Endothelial cell (in vitro differentiated cells): ENCODE measurements at places on chromosomes 7 and 10.
A peak's percentile ranks its signal among the peaks of the same experiment; 100 is the strongest.

- DNase-seq: no peak
These were observed 564.5 kb upstream of the IGFBP3 start for GRCh38 chr7:46485481-46486065.

GRCh38 chr10:64277536-64277935 is 756.3 kb downstream of the REEP3 start:
- no peak for DNase-seq

DNA sequence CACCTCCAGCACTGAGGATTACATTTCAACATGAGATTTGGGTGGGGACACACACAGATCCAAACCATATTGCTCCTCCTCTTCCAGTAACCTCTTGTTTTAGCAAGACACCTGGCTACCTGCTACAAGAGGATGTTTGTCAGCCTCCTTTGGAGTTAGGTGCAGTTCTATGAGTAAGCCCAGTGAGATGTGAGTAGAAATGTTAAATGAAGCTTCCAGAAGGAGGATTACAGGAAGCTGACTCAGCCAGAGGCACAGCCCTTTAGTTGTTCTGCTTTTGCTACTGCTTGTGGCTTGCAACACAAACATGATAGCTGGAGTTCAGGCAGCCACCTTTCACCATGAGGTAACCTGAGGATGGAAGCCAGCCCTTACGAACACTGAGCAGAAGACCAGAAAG is 382.7 kb upstream of the RNF32 start:
- DNase-seq: no peak

DNA sequence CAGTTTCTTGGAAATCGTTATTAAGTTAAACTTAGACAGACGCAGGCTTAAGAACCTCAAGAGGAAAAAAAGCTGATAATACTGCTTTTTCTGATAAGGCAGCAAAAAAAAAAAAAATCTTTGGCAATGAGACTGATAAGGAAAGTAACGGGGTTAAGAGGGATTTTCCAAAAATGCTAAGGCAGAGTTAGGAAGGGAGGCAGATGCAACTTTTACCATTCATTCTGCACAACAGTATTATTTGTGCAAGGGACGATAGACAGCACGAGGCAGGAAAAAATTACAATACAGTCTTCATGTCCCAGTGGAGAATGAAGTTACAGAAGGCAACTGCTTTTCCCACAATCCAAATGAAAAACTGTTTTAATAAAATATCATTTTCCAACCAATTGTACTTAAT is 194.0 kb downstream of the DOCK4 start:
- DNase-seq: no peak

DNA sequence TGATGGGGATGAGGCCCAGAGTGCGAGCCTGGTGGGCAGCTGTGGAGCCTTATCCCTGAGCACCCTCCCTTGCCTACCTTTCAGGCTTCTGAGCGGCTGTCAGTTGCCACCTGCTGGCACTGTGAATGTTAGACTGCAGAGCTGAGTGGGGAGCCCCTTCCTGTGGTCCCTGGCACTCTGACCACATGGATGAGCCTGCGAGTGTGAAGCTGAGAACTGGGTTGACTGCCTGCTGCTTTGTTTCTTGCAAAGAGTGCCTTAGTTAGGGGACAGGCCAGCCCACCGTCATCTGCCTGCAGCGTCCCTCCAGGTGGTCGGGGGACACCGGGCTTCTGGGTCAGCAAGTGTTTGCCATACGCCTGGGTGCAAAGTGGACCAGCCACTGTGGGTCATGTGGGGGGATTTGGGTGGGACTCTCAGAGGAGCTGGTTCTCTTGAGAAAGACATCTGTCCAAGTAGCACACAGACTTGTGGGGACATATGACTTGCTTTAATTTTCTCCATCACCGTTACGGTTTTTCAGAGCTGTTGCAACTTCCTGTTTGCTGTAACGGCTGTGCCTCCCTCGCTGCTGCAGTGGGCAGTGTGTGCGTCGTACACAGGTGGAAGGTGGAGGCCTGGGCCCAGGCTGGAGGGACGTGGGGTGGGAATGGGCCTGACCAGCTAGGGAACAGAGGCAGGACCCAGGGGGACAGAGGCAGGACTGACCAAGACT is 13.7 kb downstream of the INPP5A start:
- DNase-seq: no peak

DNA sequence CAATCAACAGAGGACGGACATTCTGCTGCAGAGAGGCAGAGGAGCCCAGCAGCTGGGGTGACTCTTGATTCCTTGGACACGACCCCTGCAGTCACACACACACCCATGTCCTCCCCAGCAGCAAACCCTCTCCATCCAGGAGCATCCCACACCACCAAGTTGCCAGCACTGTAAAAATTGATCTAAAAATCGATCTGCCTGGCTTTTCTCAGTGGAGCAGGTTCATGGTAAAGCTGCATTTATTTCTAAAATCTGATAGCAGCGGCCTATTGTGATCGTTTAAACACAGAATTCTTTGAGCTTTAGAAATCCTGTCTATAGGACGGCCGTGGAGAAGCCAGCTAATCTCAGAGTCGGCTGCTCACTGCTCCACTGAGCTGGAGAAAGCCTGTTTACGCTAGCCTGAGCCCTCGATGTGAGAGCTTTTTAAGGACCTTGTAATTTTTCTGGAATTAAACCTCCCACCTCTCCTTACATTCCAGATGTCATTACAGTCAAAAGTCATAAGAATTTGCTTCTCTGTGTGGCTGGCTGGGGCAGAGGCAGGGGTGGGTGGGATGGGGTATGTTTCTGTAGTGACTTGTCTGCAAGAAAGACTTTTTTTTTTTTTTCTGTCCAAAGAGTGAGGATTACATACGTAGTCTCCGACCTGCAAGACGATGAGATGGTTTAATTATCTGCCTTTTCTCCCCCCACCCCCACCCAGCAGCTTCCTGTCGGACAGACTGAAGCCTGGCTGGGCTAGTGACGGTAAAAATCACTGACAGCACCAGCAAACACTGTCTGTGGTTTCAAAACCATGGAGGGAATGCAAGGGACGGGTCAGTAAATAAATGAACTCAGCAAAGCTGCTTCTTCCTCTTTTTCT is 31.6 kb downstream of the TRIM8 start:
- no peak for DNase-seq

GRCh38 chr10:45558425-45558824 is 114.1 kb downstream of the ZFAND4 start:
- no peak for DNase-seq

- DNase-seq: no peak
These were observed 117.6 kb downstream of the PLCE1 start for GRCh38 chr10:94111367-94111766.

- DNase-seq: no peak
These were observed 12.5 kb upstream of the CDK13 start for GRCh38 chr7:39937366-39938153.

- no peak for DNase-seq
These were observed 10.7 kb downstream of the PTF1A start for GRCh38 chr10:23202779-23203178.

DNA sequence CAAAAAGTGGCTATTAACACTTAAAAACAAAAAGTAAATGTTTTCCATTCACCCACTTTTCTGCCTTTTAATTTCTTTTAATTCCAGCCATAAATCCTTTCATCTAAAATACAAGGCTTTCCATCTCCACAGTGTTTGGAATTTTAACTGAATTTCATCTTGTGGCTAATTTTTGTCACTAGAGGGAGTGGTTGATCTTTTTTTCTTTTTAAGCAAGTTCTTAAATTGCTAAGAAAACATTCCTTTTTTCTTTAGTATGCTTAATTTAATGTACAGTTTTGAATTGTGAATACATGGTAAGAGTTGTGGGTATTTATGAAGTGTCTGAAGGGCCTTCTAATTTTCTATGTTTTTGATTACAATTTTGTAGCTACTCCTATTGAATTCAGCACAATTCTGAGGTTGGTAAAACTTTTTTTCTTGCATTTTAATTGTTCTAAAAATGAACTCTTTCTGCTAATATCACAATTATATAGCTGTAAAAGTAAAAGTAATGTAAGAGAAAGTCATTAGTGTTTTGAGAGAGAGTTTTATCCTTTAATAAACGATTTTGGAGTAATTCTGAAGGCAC is 54.9 kb upstream of the ANK3 start:
- DNase-seq: no peak

- DNase-seq: no peak
These were observed 154.0 kb downstream of the CAMK1D start for GRCh38 chr10:12503311-12503710.

GRCh38 chr7:19958309-19958896 is 185.0 kb upstream of the TMEM196 start:
- DNase-seq: no peak

- DNase-seq: peak; percentile 56
These were observed 819 bp downstream of the HYCC1 start for GRCh38 chr7:23012908-23013714.

DNA sequence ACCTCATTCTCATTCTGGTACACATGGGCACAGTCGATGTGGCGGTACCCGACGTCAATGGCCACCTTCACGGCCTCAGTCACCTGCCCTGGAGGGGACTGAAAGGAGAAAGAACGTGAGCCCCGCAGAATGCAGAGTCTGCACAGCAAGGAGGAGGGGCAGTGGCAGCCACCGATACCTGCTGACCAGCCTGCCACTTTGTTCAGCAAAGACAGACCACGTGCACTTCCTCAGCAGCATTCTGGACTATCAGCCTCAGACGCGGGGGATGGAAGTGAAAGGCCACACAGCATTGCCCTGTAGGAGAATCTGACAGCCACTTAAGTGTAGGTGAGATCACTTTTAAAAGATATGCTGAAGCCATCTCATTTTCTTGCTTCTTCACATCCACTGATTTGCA is 7.2 kb downstream of the AKR1B1 start:
- no peak for DNase-seq

GRCh38 chr10:117533507-117534281 is 8.9 kb upstream of the EMX2 start:
- no peak for DNase-seq

DNA sequence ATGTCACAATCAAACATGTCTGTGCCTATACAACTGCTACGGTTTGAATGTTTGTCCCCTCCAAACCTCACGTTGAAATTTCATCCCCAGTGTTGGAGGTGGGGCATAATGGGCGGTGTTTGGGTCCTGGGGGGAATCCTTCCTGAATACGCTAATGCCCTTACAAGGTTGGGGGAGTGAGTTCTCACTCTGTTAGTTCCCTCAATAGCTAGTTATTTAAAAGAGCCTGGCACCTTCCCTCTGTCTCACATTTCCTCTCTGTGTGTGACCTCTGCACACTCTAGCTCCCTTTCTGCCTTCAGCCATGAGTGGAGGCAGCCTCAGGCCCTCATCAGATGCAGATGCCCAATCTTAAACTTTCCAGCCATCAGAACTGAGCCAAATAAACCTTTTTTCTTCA is 129.5 kb downstream of the GRM8 start:
- DNase-seq: no peak

DNA sequence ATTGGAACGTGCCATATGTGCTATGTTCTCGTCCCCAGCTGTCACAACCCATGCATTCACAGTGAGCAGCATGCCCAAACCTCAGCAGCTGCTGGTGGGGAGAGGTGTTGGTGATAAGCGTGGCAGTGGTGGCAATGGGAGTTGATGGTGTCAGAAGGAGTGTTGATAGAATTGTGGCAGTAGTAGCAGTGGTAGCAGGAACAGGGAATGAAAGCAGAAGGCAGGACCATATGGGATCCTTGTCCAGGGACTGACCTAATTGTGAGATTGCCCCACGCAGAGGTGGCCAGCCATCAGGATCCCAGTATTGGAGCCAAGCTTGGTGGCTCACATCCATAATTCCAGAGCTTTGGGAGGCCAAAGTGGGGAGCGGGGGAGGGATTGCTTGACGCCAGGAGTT is 276.3 kb downstream of the GALNT17 start:
- DNase-seq: no peak

DNA sequence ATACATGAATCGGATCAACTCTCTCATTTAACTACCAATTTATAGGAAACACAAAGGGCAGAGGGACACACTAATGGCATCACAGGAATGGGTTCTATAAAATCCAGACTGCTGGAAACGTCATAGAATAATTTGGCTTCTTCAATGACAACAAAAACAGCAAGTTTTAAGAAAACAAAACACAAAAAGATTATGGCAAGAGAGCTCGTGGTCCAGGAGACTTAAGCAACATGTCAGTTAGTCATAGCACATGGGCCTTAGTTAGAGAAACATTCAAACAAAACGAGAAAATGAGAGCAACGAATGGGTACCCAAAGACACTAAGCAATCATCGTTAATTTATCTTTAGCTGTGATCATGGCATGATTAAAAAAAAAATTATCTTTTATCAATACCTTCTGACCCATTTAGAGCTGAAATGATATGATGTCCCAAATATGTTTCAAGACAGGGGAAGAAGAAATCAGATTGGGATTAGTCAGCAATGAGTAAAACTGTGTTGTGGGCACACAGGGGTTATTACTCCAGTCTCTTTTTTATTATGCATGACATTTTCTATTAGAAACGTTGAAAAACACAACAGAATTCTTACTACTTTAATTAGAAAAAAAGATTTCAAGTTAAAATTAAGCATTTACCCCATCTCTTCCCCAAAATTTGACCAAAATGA is 28.3 kb downstream of the NCAPG2 start:
- DNase-seq: no peak

DNA sequence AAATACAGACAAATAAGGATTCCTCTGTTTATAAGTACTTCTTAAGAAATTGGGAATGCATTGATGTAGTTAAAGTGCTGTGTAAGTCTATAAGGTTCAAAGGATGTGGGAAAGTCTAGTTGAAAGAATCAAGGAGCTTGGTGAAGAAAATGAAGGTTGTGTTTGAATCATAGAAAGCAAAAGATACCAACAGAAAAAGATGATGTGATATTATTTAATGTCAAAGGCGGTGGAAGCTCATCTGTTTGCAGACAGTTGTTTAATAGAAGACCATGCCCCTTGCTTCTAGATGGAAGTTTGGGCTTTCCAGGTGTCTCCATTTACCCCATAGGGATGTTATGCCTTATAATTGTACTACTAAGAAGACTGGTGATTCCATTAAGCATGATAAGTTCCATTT is 150.3 kb downstream of the CCSER2 start:
- DNase-seq: no peak

DNA sequence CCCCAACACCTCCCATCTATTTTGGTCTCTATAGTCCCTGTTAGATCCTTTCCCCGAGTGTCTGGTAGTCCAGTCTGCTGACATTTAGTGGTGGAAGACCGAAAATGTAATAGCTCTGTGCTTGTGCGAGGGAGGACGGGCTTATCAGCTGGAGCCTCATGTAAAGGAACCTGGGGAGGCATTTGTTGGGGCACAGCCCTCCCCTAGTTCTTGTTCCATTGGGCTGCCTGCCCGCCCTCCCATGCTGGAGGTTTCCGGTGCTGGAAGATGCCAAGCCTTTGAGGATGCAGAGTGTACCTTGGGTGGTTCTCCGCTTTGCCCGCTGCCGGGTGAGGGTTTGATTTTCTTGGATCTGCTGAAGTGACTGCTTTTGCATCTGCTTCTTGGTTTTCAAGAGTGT is 5.4 kb downstream of the ZNF862 start:
- DNase-seq: no peak

GRCh38 chr7:92827464-92828120 is 8.8 kb downstream of the CDK6 start:
- DNase-seq: no peak

DNA sequence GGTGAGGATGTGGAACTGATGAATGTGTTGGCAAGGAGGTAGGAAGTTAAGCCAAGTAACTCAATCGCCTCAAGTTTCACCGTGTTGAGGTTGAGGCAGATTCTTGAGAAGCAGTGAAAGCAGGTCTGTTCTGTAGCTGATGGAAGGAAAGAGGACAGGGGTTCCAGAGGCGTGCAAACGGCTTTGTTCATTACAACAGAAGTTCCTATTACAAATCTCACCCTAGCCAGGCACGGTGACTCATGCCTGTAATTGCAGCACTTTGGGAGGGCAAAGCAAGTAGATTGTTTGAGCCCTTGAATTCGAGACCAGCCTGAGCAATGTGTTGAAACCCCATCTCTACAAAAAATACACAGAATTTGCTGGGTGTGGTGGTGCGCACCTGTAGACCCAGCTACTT is 36.9 kb upstream of the PTF1A start:
- DNase-seq: no peak

GRCh38 chr10:102200751-102201640 is 25.1 kb upstream of the ELOVL3 start:
- no peak for DNase-seq
